ENCODE measurements at places on chromosomes 5 and 9.

GRCh38 chr9:86755561-86755941, 191.8 kb downstream of the GAS1 start:
- DNase-seq, result no peak

DNA sequence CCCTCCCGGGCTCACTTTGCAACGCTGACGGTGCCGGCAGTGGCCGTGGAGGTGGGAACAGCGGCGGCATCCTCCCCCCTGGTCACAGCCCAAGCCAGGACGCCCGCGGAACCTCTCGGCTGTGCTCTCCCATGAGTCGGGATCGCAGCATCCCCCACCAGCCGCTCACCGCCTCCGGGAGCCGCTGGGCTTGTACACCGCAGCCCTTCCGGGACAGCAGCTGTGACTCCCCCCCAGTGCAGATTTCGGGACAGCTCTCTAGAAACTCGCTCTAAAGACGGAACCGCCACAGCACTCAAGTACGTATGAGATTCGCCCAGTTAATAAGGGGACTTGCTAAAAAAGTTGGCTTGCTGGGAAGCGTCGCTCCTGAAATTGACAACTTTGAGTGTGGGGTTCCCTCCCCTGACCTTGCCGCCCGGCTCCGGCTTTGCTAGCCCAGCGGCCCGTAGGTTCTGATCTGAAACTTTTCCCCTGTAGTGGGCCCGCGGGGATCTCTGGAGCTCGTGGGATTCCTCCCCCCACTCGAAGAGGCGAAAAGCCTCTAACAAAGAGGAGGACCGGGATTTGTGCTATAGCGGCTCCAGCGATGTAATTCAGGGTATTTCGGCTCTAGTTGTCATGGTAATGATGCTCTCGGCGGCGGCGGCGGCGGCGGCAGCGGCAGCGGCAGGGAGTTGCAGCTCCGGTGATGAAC, 572 bp downstream of the NR4A3 start:
- peak; percentile 46 for DNase-seq

DNA sequence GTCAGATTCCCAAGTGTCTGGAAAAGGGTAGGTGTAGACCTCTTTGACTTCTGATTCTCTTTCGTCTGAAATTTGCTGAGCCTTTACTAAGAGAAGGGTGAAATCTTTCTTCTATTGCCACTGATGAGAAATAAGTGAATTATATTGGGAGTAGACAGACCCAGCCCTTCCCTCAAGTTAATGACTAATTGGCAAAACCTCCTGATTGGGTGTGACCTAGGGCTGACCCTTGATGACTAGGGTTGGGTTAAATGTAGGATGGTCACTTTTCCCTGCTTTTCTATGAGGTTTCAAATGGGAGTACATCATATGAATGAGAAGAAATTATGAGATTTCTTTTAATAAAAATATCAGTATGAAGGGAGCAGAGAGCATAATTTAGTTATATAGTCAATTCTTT, 73.4 kb upstream of the C5orf46 start:
- no peak for DNase-seq

DNA sequence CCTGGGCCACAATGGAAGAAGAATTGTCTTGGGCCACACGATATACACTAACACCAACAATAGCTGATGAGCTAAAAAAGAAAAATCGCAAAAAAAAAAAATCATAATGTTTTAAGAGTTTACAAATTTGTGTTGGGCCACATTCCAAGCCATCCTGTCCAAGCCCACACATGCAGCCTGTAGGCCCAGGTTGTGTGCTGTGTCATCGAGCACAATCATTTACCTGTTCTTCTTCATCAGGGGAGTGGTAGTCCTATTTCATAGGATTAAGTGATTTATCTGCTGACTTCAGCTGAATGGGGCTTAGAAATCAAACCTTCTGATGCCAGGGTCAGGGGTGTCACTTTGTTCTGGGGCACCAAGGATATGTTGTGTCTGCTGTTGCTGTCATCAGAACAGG, 44.6 kb upstream of the ELL2 start:
- no peak for DNase-seq

GRCh38 chr9:77640741-77641580, 7.2 kb downstream of the GNA14 start:
- DNase-seq, result no peak

DNA sequence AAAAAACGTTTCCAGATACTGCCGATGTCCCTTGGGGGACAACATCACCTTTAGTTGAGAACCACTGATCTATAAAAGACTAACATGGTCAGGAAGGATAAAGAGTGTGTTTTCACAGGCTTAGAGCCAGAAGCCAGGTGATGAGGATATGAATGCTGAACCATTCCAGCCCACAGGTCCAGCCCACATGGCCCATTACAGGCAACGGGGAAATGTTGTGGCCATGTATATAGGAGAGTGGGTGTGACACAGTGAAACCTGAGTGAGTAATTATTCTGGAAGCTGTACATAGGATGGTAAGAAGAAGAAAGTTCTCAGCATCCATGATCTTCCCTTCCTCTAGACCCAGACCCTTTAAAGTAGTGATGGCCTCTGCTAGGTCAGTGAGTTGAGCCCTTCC, 56.0 kb upstream of the FOXI1 start:
- DNase-seq, result no peak

- DNase-seq, result no peak
Observed at GRCh38 chr9:92480986-92481633, 1.2 kb downstream of the ASPN start.
